ENCODE measurements at places on chromosomes 6 and 20.

DNA sequence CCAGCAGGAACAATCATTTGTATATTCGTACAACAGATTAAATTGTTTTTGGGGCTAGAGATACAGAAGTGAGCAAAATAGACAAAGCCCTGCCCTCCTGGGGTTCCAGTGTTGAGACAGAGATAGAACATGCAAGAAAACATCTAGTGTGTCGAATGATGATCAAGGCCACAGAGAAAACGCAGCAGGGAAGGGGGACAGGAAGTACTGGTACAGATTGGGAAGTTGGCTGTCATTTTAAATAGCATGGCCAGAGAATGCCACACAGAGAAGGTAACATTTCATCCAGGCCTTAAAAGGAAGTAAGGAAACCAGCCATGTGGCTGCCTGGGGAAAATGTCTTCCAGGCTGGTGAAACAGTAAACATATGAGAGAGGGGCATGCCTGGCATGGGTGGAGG is 202.6 kb upstream of the MYLIP start:
- no peak for DNase-seq

- DNase-seq = no peak
Observed at GRCh38 chr6:154458565-154459470, 51.7 kb downstream of the CNKSR3 start.

- no peak for DNase-seq
Observed at GRCh38 chr20:8938532-8938931, 130.4 kb upstream of the PLCB4 start.

GRCh38 chr20:31691646-31692275 is 30.9 kb downstream of the BCL2L1 start:
- no peak for DNase-seq

- DNase-seq = no peak
Observed at GRCh38 chr6:154615483-154616025, 105.1 kb upstream of the CNKSR3 start.
